ENCODE measurements at places on chromosomes 11 and 22.
A peak's percentile ranks its signal among the peaks of the same experiment; 100 is the strongest.

DNA sequence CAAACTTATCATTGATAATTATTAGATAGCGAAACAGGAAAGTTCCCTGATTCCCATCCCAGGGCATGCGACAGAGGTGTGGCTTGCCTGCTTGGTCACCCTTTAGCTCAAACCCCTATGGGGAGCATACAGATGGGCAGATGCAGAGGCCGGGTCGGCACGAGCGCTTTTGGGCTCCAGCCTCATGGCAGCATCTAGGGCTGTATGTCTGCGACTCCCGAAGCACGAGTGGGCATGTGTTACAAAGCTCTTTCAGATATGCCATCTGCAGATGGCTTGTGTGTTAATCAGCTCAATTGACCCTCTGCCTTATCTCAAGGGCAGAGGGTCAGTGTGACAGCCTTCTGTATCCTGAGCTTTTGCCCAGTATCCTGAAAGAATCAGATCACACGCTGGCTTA, 2069.3 kb upstream of the RAG2 start:
- DNase-seq = no peak

- no peak for DNase-seq
Measured at GRCh38 chr22:40240160-40240559, 62.4 kb downstream of the TNRC6B start.

GRCh38 chr11:45885921-45886721, 670 bp downstream of the MAPK8IP1 start:
- no peak for DNase-seq

- no peak for DNase-seq
Measured at GRCh38 chr11:60992842-60993409, 21.4 kb downstream of the CD6 start.

- DNase-seq = no peak
Measured at GRCh38 chr11:22930816-22931594, 70.7 kb upstream of the CCDC179 start.

- DNase-seq = no peak
Measured at GRCh38 chr11:128535468-128536457, 51.6 kb downstream of the ETS1 start.

GRCh38 chr11:57514538-57515331, 767 bp downstream of the SLC43A1 start:
- DNase-seq = no peak

GRCh38 chr22:26339755-26340154, 89.3 kb upstream of the ASPHD2 start:
- no peak for DNase-seq

DNA sequence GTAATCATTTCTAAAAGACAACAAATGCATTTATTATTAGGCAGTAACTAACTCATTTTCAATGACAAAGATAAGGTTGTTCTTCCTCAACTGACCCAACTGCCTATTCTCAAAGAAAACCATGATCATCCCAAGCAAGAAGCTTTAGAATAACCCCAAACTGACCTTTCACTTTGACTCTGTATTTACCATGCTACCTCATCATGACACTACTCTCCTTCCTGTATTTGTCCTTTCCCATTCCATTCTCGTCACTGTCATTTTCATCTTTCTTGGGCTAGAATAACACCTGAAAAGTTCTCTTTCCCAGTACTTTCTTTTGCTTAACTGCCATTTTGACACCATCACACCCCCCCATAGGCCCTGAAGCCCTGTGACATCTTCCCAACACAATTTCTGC, 48.3 kb downstream of the TCF20 start:
- no peak for DNase-seq

GRCh38 chr22:35023692-35024363, 42.1 kb upstream of the ISX start:
- peak; percentile 92 for DNase-seq

- no peak for DNase-seq
Measured at GRCh38 chr11:118785362-118785761, 5.6 kb downstream of the DDX6 start.

GRCh38 chr11:109998921-109999320, 94.3 kb upstream of the ZC3H12C start:
- DNase-seq = no peak

DNA sequence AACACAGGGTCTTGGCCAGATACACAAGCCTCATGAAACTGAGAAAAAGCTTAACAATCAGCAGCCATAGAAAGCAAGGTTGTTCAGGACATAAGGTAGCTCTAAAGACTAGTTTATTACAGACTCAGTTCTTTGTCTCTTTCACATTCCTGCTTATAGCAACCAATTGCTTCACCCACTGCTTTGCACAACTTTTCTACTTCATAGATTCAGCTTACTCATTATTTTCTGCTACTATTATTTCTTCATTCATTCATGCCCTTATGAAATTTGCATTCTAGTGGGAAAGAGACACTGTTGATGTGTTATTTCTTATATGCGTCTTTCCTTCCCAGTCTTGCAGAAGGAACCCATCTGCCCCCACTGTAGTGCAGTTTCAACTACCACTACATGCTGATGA, 4.7 kb downstream of the CCDC34 start:
- no peak for DNase-seq

DNA sequence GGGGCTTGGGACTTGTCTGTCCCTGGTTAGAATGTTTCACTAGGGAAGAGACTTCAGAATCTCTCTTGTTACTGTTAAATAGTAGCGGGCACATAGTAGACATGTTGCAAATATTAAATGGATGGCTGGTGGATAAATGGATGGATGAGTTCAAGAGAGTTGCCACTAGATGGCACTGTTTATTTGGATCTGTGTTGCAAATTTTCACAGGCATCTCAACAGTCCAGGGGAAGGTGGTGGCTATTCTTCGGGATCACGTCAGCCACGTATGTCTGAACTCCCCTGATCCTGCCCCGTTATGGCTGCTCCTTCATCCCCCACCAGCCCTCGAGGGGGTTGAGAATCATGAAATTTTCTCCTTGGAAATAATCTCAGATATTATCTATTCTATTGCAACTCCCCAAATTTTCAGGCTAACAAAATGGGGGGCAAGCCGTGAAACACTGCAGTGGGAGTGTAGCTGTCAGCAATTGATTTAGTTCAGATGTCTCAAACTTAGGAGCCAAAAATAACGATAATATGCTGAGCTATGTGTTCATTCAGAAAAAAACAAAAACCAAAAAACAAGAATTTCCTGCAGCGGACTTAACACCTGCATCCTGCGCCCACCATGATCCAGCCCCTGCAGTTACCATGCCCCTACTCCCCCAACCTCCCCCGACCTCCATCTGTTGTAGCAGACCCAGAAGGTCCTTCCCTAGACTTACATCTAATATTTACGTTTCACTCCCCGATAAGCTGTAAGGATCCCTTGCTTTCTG, 29.1 kb upstream of the BIRC3 start:
- DNase-seq = no peak

DNA sequence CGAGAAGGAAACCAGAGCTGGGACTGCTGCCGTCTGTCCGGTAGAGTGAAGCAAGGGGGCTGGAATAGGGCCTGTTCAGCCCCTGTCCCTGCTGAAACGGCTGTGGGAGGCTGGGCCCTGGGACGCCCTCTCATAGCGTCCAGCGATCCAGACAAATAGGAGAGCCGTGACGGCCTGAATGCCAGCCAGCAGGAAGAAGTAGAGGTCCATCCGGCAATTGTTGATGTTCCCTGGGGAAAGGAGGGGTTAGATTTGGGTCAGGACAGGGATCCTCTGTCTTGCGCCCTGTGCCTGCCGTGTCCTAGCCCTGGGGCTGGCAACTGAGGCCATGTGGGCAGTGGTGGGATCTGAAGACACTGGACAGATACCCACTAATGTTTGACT, 12.9 kb downstream of the TMEM132A start:
- no peak for DNase-seq

DNA sequence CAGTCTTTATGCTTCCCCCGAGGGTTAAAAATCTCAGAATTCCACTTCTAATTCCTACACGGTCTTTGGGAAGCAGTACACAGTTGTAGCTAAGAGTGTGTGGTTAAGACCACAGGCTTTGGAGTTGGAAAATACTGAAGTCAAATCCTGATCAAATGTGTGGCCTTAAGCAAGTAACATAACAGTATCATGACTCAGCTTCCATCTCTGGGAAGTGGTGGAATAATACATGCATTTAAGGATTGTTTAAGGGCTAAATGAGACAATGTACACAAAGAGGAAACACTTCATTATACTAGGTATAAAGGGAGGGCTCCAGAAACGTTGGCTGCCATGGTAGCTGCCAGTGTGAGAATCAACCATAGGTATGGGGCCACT, 71.5 kb downstream of the FAT3 start:
- no peak for DNase-seq

- DNase-seq = no peak
Measured at GRCh38 chr22:42468841-42469240, 36.6 kb upstream of the NFAM1 start.

GRCh38 chr11:40227730-40228129, 1231.7 kb downstream of the LRRC4C start:
- no peak for DNase-seq

DNA sequence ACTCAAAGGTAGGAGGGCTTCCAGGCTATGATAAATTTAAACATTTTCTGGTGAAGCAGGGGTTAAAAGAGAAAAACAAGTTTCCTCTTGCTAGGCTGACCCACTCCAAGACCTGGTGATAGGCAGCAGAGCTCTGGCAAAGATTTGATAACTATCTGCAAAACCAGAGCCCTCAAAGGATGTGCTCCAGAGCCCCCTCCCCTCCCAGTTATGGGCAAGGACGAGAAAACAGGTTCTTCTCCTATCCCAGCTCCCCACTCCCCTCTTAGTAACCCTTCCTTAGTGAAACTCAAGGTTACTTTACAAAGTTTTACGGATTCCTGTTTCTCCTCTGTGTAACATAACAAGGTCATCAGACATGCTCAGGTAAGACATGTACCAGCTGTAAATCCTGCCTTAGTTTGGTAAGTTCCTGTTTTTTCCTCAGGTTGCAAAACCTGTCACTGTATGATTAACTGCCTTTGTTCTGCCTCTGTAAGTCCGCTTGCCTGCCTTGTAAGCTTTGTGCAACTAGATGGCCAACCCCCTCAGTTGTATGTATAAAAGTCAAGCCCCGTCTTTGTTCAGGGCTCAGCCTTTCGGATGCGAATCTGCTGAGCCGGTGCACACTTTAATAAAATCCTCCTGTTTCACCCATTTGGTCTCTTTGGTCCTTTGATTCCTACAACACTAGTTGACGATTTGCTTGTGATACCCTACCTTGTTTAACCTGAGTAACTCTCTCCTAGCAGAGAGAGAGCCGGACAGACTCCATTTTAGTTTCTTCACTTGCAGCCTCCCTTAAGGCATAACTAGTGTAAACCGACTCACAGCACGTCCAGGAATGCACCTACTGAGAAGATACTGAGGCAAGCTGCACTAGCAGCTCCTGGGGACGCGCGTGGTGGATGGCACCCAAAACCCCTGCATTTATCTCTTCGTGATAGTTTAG, 13.9 kb downstream of the APOBEC3H start:
- DNase-seq = no peak

DNA sequence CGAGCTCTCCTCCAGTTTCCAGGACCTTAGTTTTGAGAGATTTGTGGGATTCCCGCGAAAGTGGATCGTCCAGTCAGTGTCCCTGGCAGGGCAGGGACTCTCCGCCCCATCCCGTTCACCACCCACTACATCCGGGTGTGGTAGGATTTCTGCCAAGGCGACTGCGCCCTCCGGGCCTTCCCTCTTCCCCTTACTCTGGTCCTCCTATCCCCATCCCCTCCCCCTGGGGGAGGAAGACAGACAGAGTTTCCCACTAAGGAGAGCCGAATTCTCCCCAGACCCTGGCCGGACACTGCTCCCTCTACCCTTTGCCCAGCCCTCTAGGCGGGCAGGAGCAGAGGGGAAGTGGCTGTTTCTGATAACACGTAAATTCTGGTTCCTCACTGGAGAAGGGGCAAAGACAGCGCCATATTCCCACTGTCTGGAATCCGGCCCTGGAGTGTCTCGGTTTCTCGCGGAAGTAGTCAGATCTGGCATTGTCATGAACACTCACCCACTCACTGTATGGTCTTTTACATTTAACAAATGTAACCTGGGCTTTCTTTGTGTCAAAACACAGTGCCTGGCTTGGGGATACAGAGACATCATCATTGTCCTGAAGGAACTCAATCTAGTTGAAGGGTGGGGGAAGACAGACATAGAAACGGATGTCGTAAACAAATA, 1.1 kb upstream of the NECTIN1 start:
- no peak for DNase-seq

- DNase-seq = no peak
Measured at GRCh38 chr22:37975153-37975552, 9.2 kb downstream of the SOX10 start.

DNA sequence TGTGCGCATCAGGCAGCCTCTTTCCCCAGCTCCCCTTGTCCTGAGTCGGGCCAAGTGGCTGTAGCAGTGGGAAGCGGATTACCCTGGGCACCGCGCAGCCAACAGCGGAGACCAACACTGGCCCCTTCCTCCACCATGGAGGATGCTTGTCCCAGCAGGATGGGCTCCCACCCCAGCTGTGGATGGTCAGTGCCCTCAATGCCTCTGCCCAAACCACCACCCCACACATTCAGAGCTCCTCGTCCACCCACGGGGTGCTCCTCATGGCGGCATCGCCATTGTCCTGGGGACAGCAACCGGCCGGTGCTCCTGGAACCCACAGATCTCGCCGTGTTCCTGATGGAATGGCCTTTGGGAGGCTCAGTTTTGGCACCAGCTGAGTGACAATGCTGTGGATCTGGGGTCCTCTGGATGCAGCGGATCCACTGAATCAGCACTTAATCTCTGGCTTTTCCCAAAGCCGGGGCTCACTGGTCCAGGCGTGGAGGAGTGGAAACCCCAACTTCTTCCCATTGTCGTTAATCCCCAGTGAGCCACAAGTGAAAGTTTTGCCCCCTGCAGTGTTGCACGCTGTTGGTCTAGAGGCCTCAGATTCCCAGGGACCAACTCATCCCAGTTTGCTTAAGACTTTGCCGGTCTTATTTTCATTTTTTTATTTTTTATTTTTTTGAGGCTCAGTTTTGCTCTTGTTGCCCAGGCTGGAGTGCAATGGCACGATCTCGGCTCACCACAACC, 4.1 kb upstream of the B4GALNT4 start:
- no peak for DNase-seq

- DNase-seq = no peak
Measured at GRCh38 chr11:78256962-78257361, 68.2 kb downstream of the USP35 start.

GRCh38 chr11:34266090-34266912, 91.5 kb downstream of the ABTB2 start:
- no peak for DNase-seq

- DNase-seq = no peak
Measured at GRCh38 chr11:72008728-72009127, 10.0 kb downstream of the IL18BP start.
